ENCODE measurements at places on chromosomes 2 and 18. TPM values are rescaled to one million over a fixed set of nuclear protein-coding genes. Genes with fewer than 3 reads are reported as not detected.

Gene FAM228A
- total RNA-seq: 0.26 TPM

Gene HOXD10
- total RNA-seq: not detected

Gene RNF125
- 11.4 TPM for total RNA-seq

Gene WDR54
- 70.8 TPM for total RNA-seq

Gene SLC66A3
- total RNA-seq: 10.1 TPM

Gene KRTCAP3
- total RNA-seq: 6.7 TPM

Gene ALPP
- total RNA-seq: not detected

Gene CCDC85A
- not detected for total RNA-seq

Gene EIPR1
- 35.1 TPM for total RNA-seq
